Activated naive CD4-positive, alpha-beta T cell treated with anti-CD3 and anti-CD28 coated beads, Interleukin-2, amount 10 ng/mL, durations not matched to agents 5 hours and 36 hours (primary cell): ENCODE measurements at places on chromosomes 12 and 14. TPM values are rescaled to one million over a fixed set of nuclear protein-coding genes. Genes with fewer than 3 reads are reported as not detected.

Gene SOX5
- total RNA-seq = not detected

Gene SPIC
- total RNA-seq = not detected

Gene TSPAN19
- not detected for total RNA-seq

Gene NKX2-8
- total RNA-seq = not detected

Gene TAS2R31
- 2.4 TPM for total RNA-seq

Gene RPS26
- 38.9 TPM for total RNA-seq

Gene CD69
- total RNA-seq = 152 TPM

Gene FGD4
- 0.17 TPM for total RNA-seq

Gene CNTN1
- not detected for total RNA-seq

Gene PPFIA2
- total RNA-seq = not detected

Gene VRTN
- not detected for total RNA-seq

Gene CCDC184
- 0.22 TPM for total RNA-seq

Gene OR4K15
- not detected for total RNA-seq

Gene PTGER2
- total RNA-seq = 158 TPM

Gene MYO1H
- not detected for total RNA-seq

Gene OTOGL
- not detected for total RNA-seq

Gene CCDC196
- total RNA-seq = not detected

Gene STAC3
- total RNA-seq = 3.5 TPM

Gene ETFBKMT
- 1.1 TPM for total RNA-seq

Gene DNAI7
- total RNA-seq = not detected

Gene SETD3
- total RNA-seq = 53.3 TPM

Gene DCAF5
- 47.1 TPM for total RNA-seq

Gene ESPL1
- total RNA-seq = 71.4 TPM

Gene AHNAK2
- 0.07 TPM for total RNA-seq

Gene KLRC3
- total RNA-seq = 0.30 TPM

Gene POTEG
- not detected for total RNA-seq

Gene C3AR1
- total RNA-seq = 2.3 TPM

Gene FOXA1
- total RNA-seq = not detected

Gene ISM2
- 0.15 TPM for total RNA-seq

Gene LALBA
- total RNA-seq = not detected

Gene GPR65
- total RNA-seq = 22.0 TPM

Gene PPP4R4
- total RNA-seq = 3.0 TPM

Gene SERPINA4
- not detected for total RNA-seq

Gene CD163L1
- not detected for total RNA-seq

Gene RTL1
- not detected for total RNA-seq

Gene TMEM229B
- 15.2 TPM for total RNA-seq

Gene FBLN5
- 3.9 TPM for total RNA-seq

Gene GALNT8
- total RNA-seq = not detected

Gene DIP2B
- 34.4 TPM for total RNA-seq

Gene SLC25A47
- total RNA-seq = not detected

Gene TTC9
- 15.9 TPM for total RNA-seq

Gene DIO2
- total RNA-seq = not detected

Gene LTBR
- 0.72 TPM for total RNA-seq

Gene GPR162
- total RNA-seq = 0.23 TPM

Gene KLRG1
- 12.6 TPM for total RNA-seq

Gene ERP27
- total RNA-seq = 12.9 TPM

Gene AGAP2
- total RNA-seq = 68.6 TPM

Gene GZMH
- 3.0 TPM for total RNA-seq

Gene RIN3
- total RNA-seq = 66.4 TPM

Gene DPPA3
- not detected for total RNA-seq

Gene FSCB
- not detected for total RNA-seq

Gene SMIM41
- total RNA-seq = not detected

Gene APOLD1
- total RNA-seq = 11.9 TPM
